ENCODE measurements at places on chromosomes 7 and 10.
A peak's percentile ranks its signal among the peaks of the same experiment; 100 is the strongest.

DNA sequence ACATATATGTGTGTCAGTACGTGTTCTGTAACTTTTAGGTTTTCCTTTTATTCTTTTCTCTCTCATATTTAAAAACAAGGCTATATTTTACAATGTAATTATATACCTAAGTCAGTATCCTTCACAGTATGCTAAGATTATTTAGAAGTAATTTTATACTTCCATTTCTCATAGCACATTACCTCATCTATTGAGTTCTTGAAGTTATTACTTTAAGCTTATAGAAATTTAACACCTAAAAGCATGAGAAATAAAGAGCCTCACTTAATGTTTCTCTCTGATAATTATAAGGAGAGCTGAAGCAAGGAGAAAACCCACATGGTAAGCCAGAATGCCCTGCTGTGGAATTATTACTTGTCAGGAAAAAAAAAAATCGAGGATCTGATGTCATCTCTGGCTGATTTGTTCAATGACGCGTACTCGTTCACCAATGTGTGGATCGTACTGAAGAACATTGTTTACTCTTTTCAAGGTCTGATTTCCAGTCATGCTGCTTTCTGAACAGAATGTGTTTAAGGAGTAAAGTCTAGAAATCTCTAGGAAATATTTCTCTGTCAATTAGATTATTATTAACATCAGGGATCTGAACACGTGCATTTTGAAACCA lies 21.9 kb downstream of the CACNB2 start:
- no peak for DNase-seq

- no peak for DNase-seq
Measured at GRCh38 chr7:44664780-44665461, 58.5 kb downstream of the OGDH start.

DNA sequence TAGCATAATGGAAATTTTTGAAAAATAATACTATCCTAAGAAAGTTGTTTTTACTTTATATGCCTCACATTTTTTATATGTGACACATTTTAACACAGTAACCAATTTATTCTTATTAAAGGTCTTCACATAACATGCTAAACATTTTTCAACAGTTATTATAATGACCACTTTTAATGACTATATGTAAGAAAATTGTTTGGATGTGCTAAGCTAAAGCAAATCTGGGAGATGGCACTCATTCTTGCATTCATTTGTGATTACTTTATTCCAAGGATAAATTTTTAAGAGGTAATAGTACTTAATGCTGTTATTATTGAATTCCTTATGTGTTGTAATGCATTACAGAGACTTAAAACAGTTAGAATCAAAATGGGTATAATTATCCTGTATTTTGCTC lies 88.1 kb downstream of the ANKIB1 start:
- no peak for DNase-seq

- no peak for DNase-seq
Measured at GRCh38 chr10:66836771-66837170, 89.1 kb upstream of the LRRTM3 start.

- DNase-seq, result no peak
Measured at GRCh38 chr7:151433721-151434400, 6.1 kb downstream of the CRYGN start.

- DNase-seq, result peak; percentile 79
Measured at GRCh38 chr7:47474937-47475879, 106.7 kb downstream of the TNS3 start.

DNA sequence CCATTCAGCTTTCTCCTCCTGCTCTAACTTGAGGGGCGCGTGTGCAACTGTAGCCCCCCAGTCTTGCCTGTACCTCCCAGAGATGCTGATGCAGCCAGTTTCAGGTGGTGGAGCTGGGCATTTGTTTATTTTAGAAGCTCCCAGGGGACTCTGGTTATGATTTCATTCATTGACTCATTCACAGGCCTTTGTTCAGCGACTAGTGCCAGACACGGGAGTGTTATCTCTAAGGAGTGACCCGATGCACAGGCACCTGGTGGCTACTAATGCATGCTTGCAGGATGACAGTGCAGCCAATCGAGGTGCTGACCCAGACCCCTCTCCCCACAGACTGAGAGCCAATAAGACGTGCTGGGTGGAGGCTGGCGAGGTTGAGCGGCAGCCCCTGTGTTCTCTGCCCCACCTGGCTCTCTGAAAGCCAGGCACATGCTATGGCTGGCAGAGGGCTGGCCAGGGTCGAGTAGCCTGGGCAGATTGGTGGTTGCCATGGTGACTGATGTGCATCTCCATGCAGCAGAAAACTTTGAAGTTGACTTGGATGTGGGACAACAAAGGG lies 19.7 kb upstream of the SLC18A2 start:
- no peak for DNase-seq

GRCh38 chr7:101370836-101371235 lies 8.2 kb downstream of the COL26A1 start:
- no peak for DNase-seq

- peak; percentile 69 for DNase-seq
Measured at GRCh38 chr10:112307358-112308124, 24.3 kb downstream of the TECTB start.

DNA sequence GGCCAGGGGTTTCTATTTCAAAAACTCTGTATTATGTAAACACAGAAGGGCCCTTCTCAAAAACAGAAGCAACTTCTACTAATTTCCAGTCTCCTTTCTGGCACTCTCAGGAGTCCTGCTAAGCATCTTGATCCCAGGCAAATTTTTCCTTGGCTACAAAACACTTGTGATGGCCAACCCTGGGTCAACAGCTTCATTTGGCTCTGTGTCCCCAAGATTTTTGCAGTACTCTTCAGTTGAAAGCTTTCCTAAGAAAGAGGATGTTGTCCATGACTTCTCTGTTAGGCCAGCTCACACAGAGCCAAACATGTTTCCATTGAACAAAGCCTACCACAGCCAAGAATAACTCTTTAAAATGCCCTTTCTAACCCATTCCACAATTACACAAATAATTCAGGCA lies 99.0 kb upstream of the EGR2 start:
- no peak for DNase-seq

DNA sequence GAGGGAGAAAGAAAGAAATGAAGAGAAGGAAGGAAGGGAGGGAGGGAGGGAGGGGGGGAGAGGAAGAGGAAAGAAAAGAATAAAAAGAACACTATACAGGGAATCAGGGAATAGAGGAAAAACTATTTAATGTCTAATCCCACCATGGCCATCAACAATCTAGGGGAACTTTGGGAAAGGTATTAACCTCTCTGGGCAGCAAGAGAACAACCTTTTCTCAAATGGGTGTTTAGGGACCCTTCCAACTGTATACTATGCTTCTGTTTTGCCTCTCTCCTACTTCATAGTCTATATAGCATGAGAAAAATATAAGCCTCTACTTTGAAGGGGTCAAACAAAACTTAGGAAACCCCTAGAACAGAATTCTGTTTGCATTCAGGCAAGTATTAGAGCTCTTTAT lies 54.5 kb downstream of the CHCHD3 start:
- DNase-seq, result no peak

GRCh38 chr7:116395141-116395791 lies 104.3 kb upstream of the CAV2 start:
- no peak for DNase-seq

DNA sequence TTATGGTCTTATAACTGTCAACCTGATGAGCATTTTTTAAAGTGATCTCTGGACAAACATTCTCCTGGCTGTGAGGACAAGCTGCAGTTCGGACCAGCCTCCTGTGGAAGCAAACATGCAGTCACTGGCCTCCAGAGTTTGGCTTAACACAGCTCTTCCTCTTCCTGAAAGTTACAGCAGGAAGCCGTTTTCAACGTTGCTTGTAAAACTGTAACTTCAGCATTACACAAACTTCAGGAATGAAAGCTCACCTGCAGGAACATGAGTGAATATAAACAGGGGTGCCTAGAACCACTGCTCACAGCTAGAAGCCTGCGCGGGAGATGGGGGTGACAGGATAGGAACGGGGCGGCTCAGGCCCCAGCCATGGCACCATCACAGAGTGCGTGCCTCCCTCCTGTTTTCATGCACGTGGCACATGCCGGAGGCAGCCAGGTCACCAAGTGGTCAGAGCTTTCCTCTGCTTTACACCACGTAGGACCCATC lies 292.9 kb upstream of the PITRM1 start:
- DNase-seq, result no peak

GRCh38 chr7:81499262-81500116 lies 270.4 kb downstream of the HGF start:
- peak; percentile 31 for DNase-seq

DNA sequence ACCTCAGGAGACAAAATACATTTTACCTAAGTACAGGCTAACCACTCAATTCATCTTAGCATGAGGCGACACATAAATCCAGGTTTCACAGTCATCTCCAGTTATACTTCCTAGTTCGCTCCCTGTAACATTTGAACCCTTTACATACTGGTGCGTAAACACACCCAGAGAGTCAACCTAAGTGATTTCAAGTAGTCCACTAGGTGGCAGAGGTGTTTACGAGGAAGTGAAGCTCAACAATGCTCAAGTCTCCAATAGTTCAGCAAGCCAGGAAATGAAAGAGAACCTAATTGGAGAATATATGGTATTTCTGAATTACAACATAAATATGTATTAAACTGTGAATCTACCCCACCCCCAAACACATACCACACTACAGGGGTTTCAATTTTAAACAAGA lies 76.3 kb upstream of the ABCB5 start:
- DNase-seq, result no peak

DNA sequence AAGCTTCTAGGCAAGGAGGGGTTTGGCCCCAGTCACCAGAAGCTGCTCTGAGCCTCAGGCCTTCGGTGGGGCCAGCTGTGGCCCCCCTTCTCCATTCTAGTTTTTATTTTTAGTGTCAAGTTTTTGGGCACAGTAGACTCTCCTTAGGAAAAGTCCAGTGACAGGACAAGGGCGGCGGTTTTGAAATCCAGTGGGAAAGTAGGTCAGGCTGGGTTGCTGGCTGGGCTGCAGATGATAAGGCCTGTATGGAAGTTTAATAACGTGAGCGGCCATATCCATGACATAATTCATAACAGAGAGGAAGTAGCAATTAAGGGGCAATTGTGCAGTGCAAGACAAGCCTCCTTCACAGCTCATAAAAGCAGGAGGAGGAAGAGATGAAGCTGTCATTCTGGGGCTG lies 87.1 kb upstream of the ZNF716 start:
- DNase-seq, result no peak

DNA sequence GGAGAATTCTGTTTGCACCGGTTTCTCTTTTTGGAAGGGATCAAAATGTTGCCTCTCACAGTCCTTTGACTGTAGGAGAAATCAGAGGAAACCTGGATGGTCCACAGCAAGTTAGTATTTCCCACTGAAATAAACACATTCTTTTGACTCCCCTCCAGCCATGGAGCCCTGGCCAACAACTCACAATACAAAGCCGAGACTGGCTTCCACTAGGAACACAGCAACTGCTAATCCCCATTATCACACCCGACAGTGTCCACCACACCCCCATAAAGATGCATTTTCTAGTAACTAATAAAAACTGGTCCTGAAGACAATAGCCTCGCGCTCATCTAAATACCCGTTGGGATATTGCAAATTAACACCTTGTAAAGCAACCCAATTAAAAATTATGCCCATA lies 798 bp upstream of the MACROH2A2 start:
- no peak for DNase-seq

DNA sequence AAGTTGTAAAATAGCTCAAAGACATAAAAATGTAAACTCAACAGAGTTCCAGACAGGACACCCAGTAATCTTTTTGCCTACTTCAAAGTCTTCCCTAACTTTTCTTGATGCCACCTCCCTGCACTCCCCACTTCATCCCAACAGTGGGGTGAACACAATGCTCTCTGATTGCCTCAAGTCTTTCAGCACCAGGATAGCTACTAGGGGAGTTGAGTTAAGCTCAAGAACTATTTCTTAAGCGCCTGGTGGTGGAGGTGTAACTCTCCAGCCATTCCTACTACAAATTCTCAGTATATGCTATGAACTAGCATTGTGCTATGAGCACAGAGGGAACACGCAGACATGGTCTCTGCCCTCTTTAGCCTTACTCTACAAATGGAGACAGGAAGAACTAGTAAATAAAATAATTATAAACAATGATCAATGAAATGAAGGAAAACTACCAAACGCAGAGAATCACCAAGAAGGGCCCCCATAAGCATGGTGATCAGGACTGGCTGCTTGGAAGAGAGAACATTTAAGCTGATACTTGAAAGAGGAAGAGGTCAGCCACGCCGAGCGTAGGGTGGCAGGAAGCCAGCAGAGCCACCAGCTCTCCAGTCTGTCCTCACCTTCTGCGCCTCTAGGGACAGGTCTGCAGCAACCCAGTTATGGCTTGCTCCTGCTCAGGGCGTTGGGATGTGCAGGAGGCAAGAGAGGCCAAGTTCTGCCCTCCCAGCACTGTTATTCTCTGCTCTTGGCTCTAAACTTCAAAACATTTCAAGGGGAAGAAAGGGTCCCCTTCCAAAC lies 16.7 kb upstream of the FRA10AC1 start:
- DNase-seq, result peak; percentile 26

GRCh38 chr10:124683814-124684213 lies 60.4 kb downstream of the FAM53B start:
- DNase-seq, result no peak

- DNase-seq, result no peak
Measured at GRCh38 chr7:235576-236395, 43.4 kb downstream of the FAM20C start.

GRCh38 chr7:15828881-15829280 lies 142.4 kb upstream of the MEOX2 start:
- no peak for DNase-seq

GRCh38 chr10:96417441-96417840 lies 58.6 kb upstream of the OPALIN start:
- DNase-seq, result no peak

- no peak for DNase-seq
Measured at GRCh38 chr10:31099094-31099493, 67.4 kb upstream of the ZNF438 start.

GRCh38 chr10:88978463-88978862 lies 12.1 kb upstream of the FAS start:
- DNase-seq, result no peak

- DNase-seq, result peak; percentile 37
Measured at GRCh38 chr7:118080947-118081346, 103.0 kb upstream of the LSM8 start.

DNA sequence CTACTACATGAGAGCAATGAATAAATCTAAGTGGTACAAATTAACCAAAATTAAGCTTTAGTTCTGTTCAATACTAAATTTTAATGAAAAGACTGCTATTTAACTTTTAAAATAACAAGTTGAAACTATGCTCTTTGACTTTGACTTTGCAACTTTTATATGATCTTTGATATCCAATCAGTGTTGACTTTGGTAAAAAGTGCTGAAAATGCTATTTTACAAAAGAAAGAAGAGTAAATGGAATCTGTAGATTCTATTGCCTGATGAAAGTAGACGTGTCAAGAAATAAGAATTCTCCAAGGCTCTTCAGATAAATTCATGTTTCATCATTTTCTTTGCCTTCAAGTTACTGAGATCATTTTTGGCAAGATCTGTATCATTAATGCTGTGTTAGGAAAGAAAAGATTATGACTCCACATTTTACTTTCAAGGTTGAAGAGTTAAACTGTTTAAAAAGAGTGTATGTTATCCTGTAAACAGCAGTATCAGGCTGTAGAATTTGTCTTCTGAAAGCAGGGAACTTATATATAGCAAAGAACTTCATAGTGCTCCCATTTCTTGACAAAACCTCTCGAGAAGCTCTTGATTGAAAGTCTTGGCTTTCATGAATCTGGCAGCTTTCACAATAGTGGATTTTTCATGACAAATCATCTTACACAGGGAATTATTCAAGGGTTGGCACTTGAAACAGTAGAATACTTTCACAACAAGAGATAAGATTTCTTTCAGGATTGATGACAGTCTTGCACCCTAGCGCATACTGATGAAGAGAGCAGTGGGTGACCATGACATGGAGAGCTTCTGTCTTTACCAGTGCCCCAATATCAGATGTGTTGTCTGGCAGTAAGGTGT lies 72.1 kb downstream of the PTEN start:
- DNase-seq, result no peak

GRCh38 chr7:10120936-10121335 lies 852.7 kb upstream of the PHF14 start:
- no peak for DNase-seq
